ENCODE measurements at places on chromosomes 7 and 10.

DNA sequence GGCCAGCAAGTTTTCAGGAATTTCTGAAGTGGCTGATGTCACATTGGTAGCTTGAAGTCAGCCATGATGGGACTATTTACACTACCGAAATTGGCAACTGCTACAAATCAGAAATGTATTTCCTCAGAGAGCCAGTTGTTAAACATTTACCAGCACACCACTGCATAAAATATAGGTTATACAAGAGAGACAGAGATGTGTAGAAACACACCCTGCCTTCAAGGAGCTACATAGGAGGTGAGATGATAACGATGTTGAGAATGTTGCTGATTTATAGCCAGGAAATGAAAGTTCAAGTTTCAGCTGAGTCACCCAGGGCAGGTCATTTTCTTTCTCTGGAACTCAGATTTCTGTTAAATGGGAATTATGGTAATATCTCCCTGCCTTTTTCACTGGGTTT lies 46.0 kb upstream of the TCF7L2 start:
- DNase-seq: no peak

DNA sequence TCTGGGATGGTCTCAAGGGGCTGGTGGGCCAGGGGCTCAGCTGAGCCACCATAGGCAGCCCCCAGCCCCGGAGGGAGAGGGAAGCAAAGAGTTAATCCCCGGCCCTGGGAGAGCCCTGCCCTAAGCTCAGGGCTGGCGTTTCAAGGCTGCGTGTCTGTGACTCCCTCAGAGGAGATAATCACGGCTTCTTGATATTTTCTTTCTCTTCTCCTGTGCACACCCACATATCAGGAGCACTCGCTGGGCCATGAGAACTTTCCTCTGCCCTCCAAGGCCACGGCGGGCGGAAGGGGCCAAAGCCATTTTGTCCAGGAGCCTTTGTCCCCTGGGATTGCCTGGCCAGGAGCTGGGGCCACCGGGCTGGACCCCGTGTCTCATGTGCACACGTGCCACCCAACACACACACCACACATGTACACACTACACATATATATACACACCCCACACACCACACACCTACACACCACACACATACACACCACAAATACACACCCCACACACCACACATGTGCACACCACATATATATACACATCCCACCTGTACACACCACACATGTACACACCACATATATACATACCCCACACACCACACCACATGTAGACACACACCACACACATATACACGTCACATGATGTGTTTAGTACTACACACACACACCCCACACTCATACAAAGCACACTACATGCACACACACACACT lies 16.9 kb downstream of the VENTX start:
- peak; percentile 40 for DNase-seq

GRCh38 chr10:95987685-95988426 lies 55.5 kb upstream of the CCNJ start:
- DNase-seq: no peak

- DNase-seq: no peak
Observed at GRCh38 chr7:19403691-19404090, 258.5 kb upstream of the FERD3L start.

GRCh38 chr10:15426558-15426957 lies 55.5 kb upstream of the FAM171A1 start:
- DNase-seq: no peak

DNA sequence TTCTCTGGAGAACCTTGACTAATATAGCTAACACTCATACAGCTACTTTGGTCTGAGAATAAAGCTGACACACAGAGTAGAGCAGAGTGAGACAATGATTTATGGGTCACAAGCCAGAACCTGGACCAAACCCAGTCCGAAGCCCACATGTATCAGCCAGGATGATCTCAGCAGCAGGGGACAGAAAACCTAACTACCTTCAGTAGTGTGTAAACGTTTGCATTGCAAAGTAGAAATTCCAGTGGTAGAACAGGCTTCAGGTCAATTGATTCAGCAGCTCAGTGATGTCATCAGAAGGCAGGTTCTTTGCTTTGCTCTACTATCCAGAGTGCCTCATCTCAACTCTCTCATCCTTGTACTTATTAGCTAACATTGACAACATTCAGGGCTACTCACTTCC lies 62.5 kb upstream of the PALS2 start:
- no peak for DNase-seq

DNA sequence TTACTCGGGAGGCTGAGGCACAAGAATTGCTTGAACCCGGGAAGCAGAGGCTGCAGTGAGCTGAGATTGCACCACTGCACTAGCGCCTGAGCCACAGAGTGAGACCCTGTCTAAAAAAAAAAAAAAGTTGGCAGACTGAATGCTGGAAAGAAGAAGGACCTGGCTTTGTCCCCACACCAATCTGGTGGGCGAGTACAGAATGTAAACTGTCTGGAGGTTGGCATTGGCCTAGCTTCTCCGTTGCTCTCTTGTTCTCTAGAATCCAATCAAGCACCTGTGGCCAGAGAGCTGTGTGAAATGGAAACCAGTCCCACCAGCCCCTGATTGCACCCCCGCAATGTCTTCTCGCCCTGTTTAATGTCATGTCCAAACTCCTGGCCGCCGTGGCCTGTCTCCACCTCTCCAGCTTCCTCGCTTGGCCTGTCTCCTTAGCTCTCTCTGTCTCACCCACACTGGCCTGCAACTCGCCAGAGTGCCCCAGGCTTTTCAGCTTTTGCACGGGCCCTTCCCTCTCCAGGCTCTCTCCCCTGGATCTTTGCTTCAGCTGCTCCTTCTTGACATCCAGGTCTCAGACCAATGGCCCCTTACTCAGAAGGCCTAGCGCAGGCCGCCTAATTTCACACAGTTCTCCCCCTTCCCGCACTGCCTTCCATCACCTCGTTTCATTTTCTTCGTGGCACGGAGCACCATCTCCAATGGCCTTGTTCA lies 670 bp upstream of the AGK start:
- DNase-seq: peak; percentile 14

- peak; percentile 30 for DNase-seq
Observed at GRCh38 chr10:129467359-129468064, 471 bp downstream of the MGMT start.

GRCh38 chr7:130270947-130271800 lies 4.5 kb downstream of the CPA2 start:
- peak; percentile 7 for DNase-seq

GRCh38 chr10:1084011-1084950 lies 28.1 kb downstream of the WDR37 start:
- DNase-seq: no peak

Measured in hematopoietic multipotent progenitor cell treated with erythropoietin and hydrocortisone succinate and interleukin-3 and kit ligand, for 6 days (in vitro differentiated cells).